RWPE2 (cell line): ENCODE measurements at places on chromosomes 4 and X.

- peaks cover 9% of the 10 kb centered on the region for H3K4me1 ChIP-seq
- H3K27ac ChIP-seq: peak overlapping the region; percentile 51
- no peak overlapping the region for H3K4me3 ChIP-seq
- no peaks in the 10 kb centered on the region for H3K36me3 ChIP-seq
- DNase-seq: no peak
Measured at GRCh38 chrX:133544778-133545177, 129.5 kb upstream of the GPC4 start.

GRCh38 chr4:154612472-154613414 is at the start of gene FGG:
Gene FGG (minus strand): TSS chr4:154612656. CDS start chr4:154612609, 47 bp downstream.
- no peaks in the 10 kb centered on the region for H3K27me3 ChIP-seq
- no peak for DNase-seq
- H3K4me1 ChIP-seq: no peaks in the 10 kb centered on the region
- no peaks in the 10 kb centered on the region for H3K36me3 ChIP-seq

DNA sequence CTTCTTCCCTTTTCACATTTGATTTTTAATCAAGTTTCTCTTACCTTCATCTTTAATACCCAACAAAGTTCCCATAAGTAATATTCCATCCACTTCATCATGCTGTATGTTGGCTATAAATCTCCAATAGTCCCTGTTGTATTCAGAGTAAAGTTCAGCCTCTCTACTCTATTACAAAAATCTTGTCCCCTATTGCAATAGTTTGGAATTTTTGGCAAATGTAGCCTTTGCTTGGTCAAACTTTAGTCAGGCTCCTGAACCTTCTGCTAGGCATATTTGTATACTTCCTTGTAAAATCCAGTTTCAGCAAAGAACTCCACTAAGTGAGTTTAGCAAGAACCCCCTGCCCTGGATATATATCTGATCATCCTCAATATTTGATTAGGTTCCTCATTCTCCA is 54.0 kb upstream of the PACRGL start:
- no peak overlapping the region for H3K27ac ChIP-seq
- DNase-seq: no peak
- no peaks in the 10 kb centered on the region for H3K27me3 ChIP-seq
- no peaks in the 10 kb centered on the region for H3K36me3 ChIP-seq

GRCh38 chr4:1079711-1080265 is 33.6 kb downstream of the RNF212 start:
- peaks cover 13% of the 10 kb centered on the region for H3K4me1 ChIP-seq
- no peak overlapping the region for H3K4me3 ChIP-seq
- no peaks in the 10 kb centered on the region for H3K36me3 ChIP-seq
- no peak for DNase-seq

- no peaks in the 10 kb centered on the region for H3K4me1 ChIP-seq
- H3K27ac ChIP-seq: no peak overlapping the region
- H3K36me3 ChIP-seq: no peaks in the 10 kb centered on the region
- H3K4me3 ChIP-seq: no peak overlapping the region
- H3K27me3 ChIP-seq: no peaks in the 10 kb centered on the region
- no peak for DNase-seq
Measured at GRCh38 chrX:123878252-123878721, 18.4 kb downstream of the XIAP start.

DNA sequence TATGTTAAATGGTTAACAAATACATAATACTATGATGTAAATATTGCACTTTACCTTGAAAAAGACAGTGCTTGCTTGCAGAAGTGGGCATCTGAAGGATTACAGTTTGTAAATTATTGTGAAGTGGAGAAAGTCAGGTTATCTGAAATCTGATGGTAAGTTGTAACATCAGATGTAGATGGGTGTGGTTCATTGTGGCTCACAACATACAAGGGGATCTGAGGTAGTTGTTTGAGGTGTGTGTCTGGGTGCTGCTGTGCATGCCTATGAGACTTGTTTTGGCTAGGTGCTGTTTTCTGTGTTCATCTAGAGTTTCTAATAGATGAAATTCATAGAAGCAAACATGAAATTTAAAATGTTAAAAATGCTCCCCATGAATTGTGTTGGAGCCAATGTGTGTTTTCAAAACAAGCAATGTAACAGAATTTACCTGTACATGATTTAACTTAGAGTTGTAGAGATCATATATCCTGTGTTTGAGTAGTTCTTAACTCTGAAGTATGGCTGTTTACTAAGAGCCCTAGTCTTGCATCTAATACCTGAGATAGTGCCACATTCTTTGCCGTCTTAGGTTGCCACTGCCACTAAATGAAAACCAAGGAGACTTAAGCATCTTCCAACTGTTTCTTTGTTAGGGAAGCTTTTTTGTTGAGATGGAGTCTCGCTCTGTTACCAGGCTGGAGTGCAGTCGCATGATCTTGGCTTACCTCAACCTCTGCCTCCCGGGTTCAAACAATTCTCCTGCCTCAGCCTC is 11.9 kb upstream of the NDUFC1 start:
- no peak overlapping the region for H3K4me3 ChIP-seq
- H3K36me3 ChIP-seq: peaks cover 10% of the 10 kb centered on the region
- no peaks in the 10 kb centered on the region for H3K27me3 ChIP-seq
- DNase-seq: no peak

- H3K4me1 ChIP-seq: no peaks in the 10 kb centered on the region
- no peak overlapping the region for H3K4me3 ChIP-seq
- H3K27me3 ChIP-seq: no peaks in the 10 kb centered on the region
- no peak for DNase-seq
- no peak overlapping the region for H3K27ac ChIP-seq
Measured at GRCh38 chr4:112422644-112423043, 93.3 kb downstream of the NEUROG2 start.

- no peak for DNase-seq
- no peaks in the 10 kb centered on the region for H3K4me1 ChIP-seq
- no peak overlapping the region for H3K4me3 ChIP-seq
Measured at GRCh38 chr4:141995056-141995455, 358.7 kb downstream of the IL15 start.

- H3K4me1 ChIP-seq: no peaks in the 10 kb centered on the region
- no peak overlapping the region for H3K27ac ChIP-seq
- H3K27me3 ChIP-seq: no peaks in the 10 kb centered on the region
Measured at GRCh38 chr4:75142850-75143249, 209.9 kb downstream of the PARM1 start.

- H3K36me3 ChIP-seq: peaks cover 6% of the 10 kb centered on the region
- H3K4me3 ChIP-seq: no peak overlapping the region
- H3K27me3 ChIP-seq: no peaks in the 10 kb centered on the region
- no peak for DNase-seq
- no peaks in the 10 kb centered on the region for H3K4me1 ChIP-seq
Measured at GRCh38 chr4:88275516-88275915, 8.8 kb downstream of the PPM1K start.

DNA sequence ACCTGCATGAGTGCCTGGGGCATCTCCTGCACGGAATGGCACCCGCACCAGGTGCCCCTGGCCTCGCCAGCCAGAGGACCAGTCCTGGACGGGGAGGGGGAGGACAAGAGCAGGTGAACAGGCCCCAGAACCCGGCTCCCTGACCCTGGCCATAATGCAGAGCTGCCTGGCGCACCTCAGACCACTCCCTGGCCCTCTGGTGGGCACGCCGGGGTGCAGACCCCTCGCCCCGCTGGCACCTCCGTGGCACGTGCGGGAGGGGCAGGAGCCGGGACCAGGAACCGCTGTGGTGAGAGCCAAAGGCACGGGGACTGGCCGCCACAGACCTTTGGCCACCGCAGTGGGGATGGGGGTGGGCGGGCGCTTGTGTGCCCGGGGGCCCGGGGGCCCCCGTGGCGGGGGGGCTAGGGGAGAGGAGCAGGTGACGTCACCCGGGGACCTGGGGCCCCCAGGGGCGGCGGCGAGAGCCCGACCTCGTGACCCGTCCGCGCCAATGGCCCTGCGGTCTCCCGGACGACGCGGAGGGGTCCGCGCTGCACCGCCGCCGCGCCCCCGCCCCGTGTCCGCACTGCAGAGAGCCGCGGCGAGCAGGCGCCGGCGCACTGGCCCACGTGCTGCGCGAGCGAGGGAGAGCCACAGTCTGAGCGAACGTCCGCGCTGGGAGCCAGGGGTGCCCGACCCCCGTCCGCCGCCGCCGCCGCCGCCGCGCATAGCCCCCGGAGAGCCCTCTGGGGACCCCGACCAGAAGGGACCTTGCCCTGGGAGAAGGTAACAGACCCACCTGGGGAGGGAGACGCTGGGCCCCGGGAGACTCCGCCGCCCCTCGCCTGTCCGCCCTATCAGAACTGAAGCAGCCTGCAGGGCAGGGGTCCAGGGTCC is at the start of gene PNMA3:
PNMA3 (plus strand) TSS at position 600 of the 879 bp plus-strand sequence. CDS start 586 bp downstream, outside the sequence.
- H3K27ac ChIP-seq: no peak within 1 kb of the TSS
- no peak within 1 kb of the TSS for H3K4me3 ChIP-seq
- H3K27me3 ChIP-seq: peaks cover 16% of the 10 kb centered on the region

DNA sequence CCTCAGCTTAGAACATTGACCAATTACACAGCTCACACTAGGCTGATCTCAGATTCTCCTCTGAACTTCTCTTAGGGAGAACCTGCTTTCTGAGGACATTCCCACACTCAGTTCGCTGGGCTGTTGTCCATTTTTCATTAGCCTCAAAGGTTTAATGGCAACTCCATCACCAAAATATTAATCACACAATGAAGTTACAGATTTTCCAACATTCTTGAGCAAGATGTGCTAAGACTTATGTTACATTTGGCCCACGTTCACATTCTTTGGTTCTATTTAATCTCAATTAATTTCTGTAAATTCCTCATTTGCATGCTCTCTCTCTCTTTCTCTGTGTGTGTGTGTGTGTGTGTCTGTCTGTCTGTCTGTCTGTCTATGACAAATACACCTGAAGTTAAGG is 82.3 kb upstream of the EDNRA start:
- H3K27ac ChIP-seq: no peak overlapping the region
- no peak for DNase-seq
- no peaks in the 10 kb centered on the region for H3K27me3 ChIP-seq
- no peaks in the 10 kb centered on the region for H3K4me1 ChIP-seq
- H3K36me3 ChIP-seq: no peaks in the 10 kb centered on the region

- H3K4me1 ChIP-seq: no peaks in the 10 kb centered on the region
- no peaks in the 10 kb centered on the region for H3K36me3 ChIP-seq
- DNase-seq: no peak
- no peak overlapping the region for H3K4me3 ChIP-seq
Measured at GRCh38 chr4:154658680-154659405, 46.4 kb upstream of the FGG start.

DNA sequence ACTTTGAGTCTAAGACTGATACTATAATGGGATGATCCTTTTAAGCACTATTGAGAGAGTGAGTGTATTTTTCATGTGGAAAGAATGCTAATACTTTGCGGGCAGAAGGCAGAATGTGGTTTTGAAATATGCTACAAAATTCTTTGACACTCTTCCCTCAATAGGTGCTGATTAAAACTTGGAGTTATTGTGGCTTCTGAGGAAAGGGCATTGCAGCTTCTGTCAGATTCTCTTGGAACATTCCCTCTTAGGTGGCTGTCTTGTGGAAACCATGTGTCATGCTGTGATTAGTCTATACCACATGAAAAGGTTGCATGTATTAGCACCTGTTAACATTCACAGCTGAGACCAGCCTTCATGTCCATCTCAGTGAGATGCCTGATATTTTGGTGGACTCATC is 547.0 kb downstream of the STIM2 start:
- no peak overlapping the region for H3K4me3 ChIP-seq
- H3K27ac ChIP-seq: no peak overlapping the region
- no peaks in the 10 kb centered on the region for H3K27me3 ChIP-seq
- H3K36me3 ChIP-seq: no peaks in the 10 kb centered on the region
- DNase-seq: no peak

DNA sequence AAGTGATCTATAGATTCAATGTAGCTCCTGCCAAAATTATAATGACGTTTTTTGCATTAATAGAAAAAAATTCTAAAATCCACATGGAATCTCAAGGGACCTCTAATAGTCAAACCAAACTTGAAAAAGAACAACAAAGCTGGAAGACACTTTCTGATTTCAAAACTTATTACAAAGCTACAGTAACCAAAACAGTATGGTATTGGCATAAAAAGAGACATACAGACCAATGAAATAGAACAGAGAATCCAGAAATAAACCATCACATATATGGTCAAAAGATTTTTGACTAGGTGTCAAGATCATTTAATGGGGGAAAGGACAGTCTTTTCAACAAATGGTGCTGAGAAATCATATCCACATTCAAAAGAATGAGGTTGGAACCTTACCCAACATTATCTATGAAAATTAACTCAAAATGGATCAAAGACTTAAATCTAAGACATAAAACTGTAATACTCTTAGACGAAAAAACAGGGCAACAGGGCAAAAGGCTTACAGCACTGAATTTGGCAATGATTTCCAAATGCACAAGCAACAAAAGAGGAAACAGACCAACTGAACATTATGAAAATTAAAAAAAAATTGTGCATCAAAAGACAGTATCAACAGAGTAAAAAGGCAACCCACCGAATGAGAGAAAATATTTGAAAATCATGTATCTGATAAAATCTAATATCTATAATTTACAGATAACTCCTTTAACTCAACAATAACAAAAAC is 3.9 kb downstream of the FBXO8 start:
- no peaks in the 10 kb centered on the region for H3K36me3 ChIP-seq
- no peaks in the 10 kb centered on the region for H3K27me3 ChIP-seq
- no peak overlapping the region for H3K27ac ChIP-seq
- DNase-seq: no peak
- H3K4me3 ChIP-seq: no peak overlapping the region

DNA sequence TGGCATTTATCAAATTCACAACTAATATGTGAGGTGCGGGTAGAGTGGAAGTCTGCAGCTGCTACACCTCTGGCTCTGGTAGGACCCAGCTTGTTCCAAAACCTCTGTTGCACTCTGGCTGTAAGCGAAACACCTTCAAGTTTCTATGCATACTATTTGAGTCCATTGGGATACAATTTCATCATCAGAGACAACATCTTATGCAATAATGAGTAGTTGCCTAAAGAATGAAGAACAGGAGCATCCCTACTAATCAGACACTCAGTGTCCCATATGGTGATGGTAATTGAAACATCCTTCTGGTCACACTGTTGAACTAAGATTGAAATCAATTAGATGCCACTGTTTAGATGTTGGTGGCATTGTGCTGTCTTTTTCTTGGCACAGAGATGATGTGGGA is 178.4 kb downstream of the MGST2 start:
- H3K27ac ChIP-seq: no peak overlapping the region
- H3K4me3 ChIP-seq: no peak overlapping the region
- H3K27me3 ChIP-seq: no peaks in the 10 kb centered on the region
- no peaks in the 10 kb centered on the region for H3K36me3 ChIP-seq

GRCh38 chr4:23305026-23305425 is 584.8 kb downstream of the PPARGC1A start:
- H3K36me3 ChIP-seq: no peaks in the 10 kb centered on the region
- no peak for DNase-seq
- H3K4me1 ChIP-seq: no peaks in the 10 kb centered on the region
- no peaks in the 10 kb centered on the region for H3K27me3 ChIP-seq
- no peak overlapping the region for H3K4me3 ChIP-seq
- no peak overlapping the region for H3K27ac ChIP-seq

DNA sequence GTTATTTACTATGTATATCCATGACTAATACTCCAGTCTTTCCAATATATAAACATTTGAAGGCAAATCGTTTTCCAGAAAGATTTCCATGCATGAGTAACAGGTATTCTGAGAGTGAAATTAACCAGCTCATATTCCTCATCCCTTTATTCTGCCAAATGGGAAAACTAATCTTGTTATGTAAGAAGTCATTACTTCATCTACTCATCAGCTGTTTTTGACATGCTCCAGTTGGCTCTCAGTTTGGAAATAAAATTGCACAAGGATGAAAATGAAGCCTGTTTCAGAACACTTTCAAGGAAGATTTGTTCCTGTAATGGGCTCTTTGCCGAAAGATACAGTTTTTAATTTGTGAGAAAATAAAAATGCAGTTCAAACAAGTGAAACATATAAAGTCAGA is 121.9 kb downstream of the KCTD8 start:
- no peak overlapping the region for H3K27ac ChIP-seq
- H3K36me3 ChIP-seq: no peaks in the 10 kb centered on the region
- no peak overlapping the region for H3K4me3 ChIP-seq
- DNase-seq: no peak
- H3K4me1 ChIP-seq: no peaks in the 10 kb centered on the region
- no peaks in the 10 kb centered on the region for H3K27me3 ChIP-seq
